ENCODE measurements at places on chromosomes 7 and 10.
A peak's percentile ranks its signal among the peaks of the same experiment; 100 is the strongest.

DNA sequence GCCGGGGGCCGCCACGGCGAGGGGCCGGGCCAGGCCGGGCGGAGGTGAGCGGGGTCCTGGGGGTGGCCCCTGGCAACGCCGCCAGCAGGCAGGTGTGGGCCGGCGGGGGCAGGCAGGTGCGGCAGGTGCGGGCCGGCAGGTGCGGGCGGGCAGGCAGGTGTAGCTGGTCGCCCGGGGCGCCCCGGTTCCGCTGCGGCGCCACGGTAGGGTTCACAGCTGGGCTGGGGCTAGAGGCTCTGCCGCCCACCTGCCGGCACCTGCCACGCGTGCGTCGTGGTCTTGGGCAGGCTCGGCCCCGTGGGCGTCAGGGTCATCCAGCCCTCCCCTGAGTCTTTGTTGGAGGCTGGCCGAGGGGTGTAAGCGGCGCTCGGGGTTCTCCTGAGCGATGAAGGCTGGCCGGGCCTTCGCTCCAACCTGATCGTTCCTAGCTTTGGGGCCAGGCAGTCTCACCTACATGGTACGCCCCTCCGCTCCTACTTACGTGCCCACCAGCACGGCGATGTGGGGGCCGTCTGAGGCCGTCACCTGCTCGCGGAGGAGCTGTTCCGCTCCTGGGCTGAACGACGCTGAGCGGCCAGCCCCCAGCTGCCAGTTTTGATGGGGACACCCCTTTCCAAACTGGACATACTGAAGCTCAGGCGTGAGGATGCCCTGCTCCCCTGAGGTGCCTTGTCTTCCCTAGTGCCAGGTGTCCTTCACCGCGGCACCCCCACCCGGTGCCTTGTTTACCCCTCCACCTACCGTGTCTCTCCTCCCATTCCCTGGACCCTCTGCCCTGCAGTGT is 493 bp downstream of the ZMIZ2 start:
- peak; percentile 35 for DNase-seq

- DNase-seq = no peak
Measured at GRCh38 chr7:7517754-7518153, 17.9 kb downstream of the COL28A1 start.

- DNase-seq = no peak
Measured at GRCh38 chr10:88379575-88379974, 203.5 kb downstream of the RNLS start.

DNA sequence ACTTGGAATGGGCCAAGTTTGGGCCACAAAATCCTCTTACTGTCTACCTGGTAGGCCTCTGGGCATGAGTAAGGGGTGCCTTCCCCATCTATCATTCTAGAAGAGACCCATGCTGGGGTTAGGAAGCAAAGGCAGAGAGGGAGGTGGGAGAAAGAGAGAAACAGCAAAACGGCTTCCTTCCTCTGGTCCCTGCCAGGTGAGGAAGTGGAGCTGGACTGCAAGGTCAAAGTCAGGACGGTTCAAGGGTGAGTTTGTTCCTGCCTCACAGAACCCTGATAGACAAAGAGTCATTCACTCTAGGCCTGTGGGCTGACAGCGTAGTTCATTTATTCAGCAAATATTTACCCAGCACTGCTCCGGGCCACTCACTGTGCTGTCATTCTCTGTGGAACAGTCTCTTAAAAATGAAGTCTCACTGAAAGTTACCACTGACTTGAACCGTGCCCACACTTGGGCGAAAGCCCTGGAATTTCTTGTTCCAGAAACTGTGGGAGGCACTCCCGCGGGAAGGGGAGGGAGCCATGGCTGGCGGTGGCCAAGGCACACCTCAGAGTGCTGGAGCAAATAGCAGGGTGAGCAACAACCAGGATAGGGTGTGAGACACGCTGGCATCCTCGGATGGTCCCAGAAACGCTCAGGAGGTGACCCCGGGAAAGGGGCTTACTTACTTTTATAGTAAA is 26.2 kb upstream of the ECHDC3 start:
- no peak for DNase-seq

- DNase-seq = no peak
Measured at GRCh38 chr7:103929901-103930311, 59.6 kb downstream of the RELN start.

- no peak for DNase-seq
Measured at GRCh38 chr7:40300146-40300670, 165.4 kb downstream of the SUGCT start.

GRCh38 chr7:34322841-34323240 is 335.2 kb upstream of the NPSR1 start:
- no peak for DNase-seq

GRCh38 chr10:62582804-62583208 is 208.6 kb downstream of the ZNF365 start:
- no peak for DNase-seq

DNA sequence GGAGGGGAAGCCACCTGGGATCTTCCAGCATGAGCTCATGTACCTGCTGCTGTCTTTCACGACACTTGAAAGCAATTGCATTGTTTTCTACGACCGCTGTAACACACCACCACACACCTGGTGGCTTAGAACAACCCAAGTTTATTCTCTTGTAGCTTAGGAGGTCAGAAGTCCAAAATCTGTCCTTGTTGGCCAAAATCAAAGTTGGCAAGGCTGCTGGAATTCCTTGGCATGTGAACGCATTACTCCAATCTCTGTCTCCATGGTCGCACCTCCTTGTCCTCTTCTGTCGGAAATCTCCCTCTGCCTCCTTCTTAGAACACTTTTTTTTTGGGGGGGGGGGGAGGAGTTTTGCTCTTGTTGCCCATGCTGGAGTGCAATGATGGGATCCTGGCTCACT is 305.7 kb downstream of the BAMBI start:
- DNase-seq = no peak

GRCh38 chr7:44845451-44845850 is 2.4 kb downstream of the H2AZ2 start:
- DNase-seq = no peak

GRCh38 chr10:56258378-56258777 is 102.7 kb downstream of the ZWINT start:
- no peak for DNase-seq

- no peak for DNase-seq
Measured at GRCh38 chr7:74070619-74070921, 13.0 kb upstream of the LIMK1 start.

DNA sequence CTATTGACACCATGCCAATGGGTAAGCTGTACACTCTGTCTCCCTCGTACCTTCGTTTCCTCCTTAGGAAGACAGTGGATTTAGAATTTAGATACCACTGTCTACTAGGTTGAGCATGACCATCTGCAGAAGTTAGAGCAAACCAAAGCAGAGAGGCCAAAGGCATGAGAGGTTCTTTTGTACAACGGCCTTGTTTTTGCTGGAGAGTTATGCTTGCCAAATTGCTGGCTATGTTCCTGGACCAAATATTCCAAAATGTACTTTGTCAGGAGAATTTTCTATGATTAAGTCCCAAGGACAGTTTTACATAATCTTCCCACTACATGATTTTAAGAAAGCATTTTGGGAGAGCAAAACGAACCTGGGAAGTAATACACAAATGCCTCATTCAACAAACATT is 47.9 kb upstream of the PLCE1 start:
- DNase-seq = no peak

GRCh38 chr7:158175779-158176178 is 411.8 kb downstream of the PTPRN2 start:
- DNase-seq = no peak

- DNase-seq = no peak
Measured at GRCh38 chr10:44172883-44173607, 211.9 kb downstream of the CXCL12 start.

DNA sequence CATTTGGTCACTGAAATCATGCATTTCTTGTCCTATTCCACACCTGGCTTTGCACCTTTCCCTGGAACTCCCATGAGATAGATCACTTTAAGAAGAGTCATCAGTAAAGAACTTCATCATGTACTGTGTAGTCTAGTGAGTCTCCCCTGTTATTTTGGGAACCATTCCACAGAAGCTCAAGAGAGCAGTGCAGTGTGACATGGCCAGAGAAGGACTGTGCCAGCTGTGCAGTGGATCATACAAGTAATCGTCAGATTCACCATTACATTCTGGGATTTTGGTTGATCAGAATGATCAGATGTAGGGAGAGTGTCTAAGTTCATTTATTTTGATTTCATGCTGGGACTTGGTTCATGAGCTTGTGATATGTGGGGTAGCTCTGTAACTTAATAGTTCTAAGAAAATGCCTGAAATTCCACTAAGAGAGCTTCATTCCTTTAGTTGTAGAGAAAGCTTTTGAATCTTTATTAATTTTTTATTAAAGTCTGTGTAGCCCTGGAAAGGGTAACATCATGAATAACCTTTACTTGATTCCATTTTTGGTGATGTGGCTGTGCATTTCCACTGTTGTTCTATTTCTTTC is 166.8 kb downstream of the SUGCT start:
- no peak for DNase-seq

DNA sequence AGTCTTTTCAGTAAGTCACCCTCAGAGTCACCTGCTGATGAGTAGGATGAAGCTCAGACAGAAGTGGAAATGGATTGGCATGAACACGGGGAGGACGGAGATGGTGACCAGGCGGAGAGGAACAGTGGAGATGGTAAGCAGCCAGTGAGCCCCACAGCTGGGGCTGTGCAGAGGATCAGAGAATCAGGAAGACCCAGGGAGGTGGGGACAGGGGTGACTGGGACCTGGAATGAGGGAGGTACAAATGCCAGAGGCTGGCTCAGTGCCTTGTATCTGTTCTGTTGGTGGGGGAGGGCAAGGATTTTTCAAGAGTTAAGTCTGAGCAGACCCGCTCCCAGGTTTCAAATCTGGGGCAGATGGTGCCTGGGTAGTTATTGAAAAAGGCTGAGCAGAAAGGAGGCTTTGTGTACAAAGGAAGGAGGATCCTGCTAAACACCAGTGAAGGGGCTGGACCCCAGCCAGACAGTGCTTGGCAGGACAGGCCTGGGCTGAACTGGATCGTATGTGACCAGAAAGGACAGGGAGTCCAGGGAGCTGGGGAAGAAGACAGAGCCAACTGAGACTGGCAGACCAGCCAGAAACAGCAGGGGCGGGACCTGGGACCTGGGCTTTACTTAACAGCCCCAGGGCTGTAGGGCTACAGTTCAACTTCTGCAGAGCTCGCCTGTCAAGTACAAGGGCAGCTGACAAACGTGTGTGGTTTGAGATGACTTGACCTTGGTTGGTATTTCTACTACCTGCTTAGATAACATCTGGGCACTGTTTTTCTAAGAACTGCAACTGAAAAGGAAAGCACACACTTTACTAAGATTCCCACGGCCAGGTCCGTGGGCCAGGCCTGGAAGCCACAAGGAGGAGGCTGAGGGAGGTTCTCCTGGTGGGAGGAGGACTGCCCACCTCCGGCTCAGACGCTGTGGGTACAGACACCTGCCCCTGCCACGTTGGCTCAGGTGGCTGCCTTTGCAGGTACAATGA is 13.2 kb upstream of the FRMPD2 start:
- DNase-seq = no peak

DNA sequence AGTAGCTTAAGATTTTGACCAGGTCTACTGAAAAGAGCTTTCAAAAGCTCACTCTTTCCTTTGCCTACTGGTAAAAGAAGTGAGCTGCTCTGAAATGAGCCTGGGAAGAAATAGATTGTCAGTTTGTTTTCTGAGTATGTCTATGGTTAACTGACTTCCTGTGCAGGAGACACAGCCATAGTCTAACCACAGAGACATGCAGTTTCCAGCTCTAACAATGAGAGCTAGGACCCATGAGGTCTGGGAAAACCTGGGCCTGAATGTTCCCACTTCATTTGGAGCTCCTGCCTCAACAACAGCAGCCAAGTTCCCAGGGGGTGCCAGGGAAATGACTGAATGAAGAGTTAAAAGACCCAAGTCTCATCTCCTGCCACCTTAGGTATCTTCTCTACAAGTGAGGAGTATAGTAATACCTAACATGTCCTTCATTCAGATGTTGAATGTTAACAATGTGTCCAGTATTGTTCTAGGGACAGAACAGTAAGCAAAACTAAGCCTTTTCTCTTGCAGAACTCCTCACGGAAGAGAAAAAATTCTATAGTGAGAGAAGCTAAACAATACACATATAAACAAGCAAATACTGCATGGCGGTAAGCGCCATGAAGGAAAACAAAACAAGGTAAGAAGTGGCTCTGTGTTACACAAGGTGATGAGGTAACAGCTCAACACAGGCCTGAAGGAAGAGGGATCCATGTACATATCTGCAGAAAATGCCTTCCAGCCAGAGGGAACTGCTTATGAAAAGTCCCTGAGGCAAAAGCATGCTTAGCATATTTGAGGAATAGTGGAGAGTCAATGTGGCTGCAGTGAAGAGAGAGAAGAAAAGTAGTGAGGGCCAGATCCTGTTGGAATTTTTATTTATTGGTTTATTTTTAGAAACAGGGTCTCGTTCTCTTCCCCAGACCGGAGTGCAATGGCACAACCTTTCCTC is 26.4 kb upstream of the ANKRD1 start:
- no peak for DNase-seq

- no peak for DNase-seq
Measured at GRCh38 chr10:112246-112645, 23.0 kb upstream of the ZMYND11 start.

- DNase-seq = no peak
Measured at GRCh38 chr10:63595072-63595471, 73.9 kb downstream of the REEP3 start.

DNA sequence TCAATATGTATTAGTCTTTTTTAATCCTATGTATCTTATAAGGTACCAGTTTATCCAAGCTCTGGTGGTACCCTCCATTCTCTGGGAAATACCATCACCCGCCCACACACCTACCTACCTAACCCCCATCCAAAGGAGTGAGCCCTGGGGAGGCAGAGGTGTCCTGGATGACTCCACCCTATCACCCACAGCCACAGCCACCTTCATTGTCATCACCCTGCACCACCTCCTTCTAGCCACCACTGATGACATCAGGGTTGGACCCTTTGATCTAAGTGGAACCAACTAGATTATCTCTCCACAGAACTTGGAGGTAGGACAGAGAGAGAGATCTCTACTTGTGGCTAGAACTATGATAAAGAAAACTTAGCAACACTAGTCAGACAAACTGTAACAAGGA is 259.4 kb downstream of the PARD3 start:
- no peak for DNase-seq

DNA sequence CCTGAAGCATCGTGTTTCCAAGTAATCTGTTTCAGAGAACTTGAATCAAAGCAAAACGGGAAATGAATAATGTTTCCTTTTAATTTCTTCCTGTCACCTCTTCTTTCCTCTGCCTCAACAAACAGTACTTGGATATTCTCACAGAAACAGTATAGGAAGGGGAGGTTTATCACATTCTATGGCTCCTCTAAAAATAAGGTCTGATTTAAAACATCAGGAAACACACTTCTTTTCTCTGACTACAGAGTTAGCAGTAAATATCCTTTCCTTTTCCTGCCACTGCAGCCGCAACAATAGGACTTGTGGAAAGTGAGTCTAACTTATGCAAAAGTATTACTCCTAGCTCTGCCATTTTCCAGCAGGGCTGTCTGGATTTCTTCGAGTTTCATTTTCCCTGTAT is 62.3 kb downstream of the CH25H start:
- no peak for DNase-seq

GRCh38 chr10:48272682-48273081 is 1.8 kb downstream of the FRMPD2 start:
- no peak for DNase-seq

- no peak for DNase-seq
Measured at GRCh38 chr7:95432606-95433005, 2.2 kb downstream of the PON2 start.
